CD4-positive, alpha-beta T cell treated with Interleukin-21 for 1 hour (primary cell): ENCODE measurements at places on chromosomes 6 and 20.

DNA sequence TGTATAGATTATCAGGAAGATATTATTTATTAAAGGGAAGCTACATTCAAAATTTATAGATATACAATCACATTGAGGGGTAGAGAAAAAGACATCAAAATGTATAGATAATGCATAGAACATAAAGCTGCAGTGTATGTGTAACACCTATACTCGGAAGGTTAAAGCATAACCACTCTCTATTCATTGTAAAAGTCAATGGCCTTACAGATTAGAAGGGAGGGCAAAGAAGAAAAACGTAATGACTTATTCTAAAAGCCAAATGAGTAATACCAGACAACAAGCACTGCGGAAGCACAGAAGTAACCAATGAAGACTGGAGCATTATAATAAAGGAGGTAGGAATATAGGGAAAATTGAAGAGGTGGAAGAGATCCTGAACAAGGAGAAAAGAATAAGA, 11.3 kb downstream of the HBS1L start:
- no peak for DNase-seq

- DNase-seq, result no peak
Observed at GRCh38 chr6:6331393-6331792, 10.9 kb upstream of the F13A1 start.

DNA sequence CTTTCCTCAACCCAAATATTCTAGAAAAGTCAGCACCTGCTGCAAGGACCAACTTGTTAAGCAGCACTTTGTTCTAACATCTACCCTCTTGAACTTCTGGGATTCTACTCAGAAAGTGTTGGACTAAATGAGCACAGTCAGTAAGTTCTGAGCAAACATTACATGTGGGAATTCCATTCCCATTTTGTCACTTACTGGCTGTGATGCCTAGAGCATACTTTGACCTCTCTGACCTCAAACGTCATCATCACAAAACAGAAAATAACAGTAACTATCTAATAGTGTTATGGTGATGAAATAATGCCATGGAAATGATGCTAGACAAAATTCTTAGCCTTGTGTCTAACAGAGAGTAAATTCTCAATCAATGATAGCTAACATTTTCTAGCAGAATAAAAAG, 829.4 kb downstream of the EPHA7 start:
- no peak for DNase-seq

GRCh38 chr6:129351807-129352206, 358.2 kb downstream of the ARHGAP18 start:
- no peak for DNase-seq

- no peak for DNase-seq
Observed at GRCh38 chr20:44166008-44166407, 21.0 kb downstream of the JPH2 start.

GRCh38 chr20:36337886-36338285, 31.7 kb downstream of the DLGAP4 start:
- no peak for DNase-seq

- DNase-seq, result peak; percentile 2
Observed at GRCh38 chr6:14957355-14958059, 288.4 kb upstream of the JARID2 start.

DNA sequence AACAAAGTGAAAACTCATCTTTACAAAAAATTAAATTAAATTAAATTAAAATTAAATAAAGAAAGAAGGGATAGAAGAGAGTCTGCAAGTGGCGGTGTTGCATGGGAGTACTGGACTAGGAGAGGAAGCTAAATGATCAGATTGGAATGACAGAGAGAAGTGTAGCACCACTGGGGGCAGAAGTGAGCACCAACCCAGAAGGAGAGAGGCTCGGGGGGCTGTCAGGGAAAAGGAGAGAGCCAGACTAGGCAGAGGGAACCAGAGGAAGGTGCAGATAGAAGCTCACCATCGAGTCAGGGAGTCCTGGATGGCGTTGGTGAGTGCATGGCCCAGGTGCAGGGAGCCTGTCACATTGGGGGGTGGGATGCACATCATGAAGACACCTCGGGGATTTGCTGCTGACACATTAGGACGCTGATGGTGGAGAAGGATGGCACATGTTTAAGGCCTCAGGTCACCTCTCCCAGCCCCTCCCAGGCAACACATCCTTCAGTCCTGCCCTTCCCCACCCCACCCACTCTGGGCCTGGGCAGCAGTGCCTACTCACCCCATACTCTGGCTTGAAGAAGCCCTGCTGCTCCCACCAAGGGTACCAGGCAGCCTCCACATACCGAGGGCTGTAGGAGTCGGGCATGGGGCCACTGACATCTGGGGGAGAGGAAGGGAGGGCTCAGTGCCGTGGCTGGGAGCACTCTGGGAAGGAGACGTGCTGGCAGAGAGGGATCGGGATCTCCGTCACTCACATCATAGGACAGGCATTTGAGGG, 4.0 kb downstream of the VARS1 start:
- DNase-seq, result peak; percentile 38

DNA sequence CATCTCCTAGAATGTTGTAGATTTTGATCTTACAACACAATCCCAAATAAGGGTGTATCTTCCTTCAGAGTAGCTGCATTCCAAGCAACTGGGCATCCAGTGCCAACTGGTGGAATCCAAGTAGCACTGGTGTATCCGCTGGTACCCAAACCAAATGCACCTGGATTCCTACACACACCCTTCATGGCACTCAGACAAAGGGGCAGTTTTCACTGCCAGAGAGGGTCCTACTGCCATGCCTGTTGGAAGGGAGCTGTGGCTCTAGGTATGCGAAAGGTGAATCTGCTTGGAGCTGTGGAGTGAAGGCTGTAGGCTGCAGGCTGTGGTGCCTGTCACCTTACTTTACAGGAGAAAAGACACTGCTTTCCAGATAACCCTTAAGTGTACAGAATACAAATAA, 17.0 kb upstream of the CLDN20 start:
- no peak for DNase-seq

GRCh38 chr6:49551078-49551865, 804 bp downstream of the C6orf141 start:
- no peak for DNase-seq

- DNase-seq, result no peak
Observed at GRCh38 chr20:2729791-2730190, 37.2 kb downstream of the EBF4 start.

DNA sequence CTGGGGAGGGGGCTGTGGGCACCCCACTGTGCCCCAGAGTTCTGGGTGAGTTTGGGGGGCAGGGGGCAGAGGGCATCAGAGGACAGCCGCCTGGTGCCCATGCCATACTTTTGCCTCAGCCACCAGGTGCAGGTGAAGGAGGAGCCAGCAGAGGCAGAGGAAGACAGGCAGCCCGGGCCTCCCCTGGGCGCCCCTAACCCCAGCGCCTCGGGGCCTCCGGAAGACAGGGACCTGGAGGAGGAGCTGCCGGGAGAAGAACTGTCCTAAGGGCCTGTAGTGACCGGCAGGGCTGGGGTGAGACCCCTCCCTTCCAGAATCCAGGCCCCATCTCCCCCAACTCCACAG, 39.6 kb upstream of the MDFI start:
- no peak for DNase-seq

DNA sequence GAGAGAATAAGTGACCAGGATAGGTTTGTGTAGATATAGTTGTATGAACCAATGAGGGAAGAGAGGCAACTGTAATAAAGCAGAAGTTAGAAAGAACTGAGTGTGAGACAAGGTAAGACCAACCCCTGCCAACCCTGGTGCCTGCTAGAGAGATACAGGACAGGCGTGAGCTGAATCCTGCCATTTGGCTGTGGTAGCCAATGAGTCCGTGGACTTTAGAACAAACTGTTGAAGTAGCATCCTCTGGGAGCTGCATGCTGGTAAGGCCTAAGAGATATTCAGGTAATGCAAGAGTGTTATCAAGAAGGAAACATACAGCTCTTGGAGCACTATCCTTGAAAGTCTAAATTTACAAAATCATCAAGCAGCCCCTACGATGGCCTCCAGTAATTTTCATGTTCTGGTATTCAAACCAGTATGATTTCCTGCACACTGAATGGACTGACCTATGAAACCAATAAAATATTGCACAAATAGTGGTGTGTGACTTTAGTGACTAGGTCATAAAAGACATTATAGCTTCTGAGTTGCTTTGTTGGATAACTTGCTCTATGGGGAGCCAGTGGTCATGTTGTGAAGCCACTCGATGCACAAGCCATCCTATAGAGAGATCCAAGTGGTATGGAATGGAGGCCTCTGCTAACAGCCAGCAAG, 24.0 kb downstream of the BTBD3 start:
- no peak for DNase-seq

DNA sequence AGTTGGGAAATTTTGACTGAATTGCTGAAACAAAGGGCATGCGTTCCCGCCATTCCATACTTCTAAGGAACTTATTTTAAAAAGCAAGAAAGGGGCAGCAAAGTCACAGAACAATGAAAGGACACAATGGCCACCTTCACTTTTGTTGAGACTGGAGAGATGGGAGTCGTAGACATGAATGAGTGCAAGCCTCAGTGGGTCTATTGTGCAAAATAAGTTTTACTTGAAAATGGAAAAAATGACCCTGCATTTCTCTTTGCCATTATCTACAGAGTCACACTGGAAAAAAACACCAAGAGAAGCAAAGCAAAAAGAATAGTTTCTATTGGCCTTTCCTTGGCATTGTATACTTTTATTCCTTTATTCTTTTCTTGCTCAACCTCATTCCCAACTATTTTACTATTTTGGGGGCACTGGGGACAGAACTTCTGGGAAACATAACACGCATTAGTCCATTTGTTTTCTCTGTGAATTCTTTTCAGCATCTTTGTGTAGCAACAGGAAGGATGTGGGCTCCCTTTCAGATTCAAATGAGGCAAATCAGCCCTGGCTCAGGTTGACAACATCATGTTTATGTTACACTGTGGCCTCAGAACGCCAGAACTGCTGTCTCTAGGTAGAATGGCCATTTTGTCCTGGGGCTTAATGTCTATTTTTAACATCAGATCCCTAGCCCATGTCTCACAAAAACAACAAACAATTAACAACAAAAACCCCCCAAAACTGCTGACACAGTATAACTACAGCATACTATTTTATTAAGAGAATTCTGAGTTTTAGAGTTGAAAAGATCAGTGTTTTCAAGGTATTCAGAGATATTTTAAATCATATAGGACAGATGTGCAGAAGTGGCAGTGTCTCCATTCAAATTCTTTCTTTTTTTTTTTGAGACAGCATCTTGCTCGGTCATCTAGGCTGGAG, 122.2 kb downstream of the FYN start:
- DNase-seq, result peak; percentile 87

DNA sequence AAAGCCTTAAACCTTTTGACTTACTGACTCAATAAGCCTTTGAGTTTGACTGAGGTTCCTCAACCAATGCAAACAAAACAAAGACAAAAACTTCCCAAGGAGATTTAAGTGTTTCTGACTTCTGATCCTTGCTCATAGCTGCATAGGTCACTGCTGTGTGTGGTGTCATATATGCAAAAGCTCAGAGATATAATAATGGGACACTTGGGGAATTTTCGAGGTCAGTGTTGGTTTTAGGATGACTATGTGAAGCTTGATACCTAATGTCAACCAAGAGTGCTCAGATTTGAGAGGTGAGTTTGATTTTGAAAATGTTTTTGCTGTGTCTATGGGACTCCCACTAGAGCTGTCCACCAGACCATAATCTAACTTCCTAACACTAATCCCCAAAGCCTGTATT, 26.2 kb downstream of the ZKSCAN8 start:
- DNase-seq, result no peak

GRCh38 chr6:114024746-114025145, 53.8 kb upstream of the HDAC2 start:
- DNase-seq, result no peak

DNA sequence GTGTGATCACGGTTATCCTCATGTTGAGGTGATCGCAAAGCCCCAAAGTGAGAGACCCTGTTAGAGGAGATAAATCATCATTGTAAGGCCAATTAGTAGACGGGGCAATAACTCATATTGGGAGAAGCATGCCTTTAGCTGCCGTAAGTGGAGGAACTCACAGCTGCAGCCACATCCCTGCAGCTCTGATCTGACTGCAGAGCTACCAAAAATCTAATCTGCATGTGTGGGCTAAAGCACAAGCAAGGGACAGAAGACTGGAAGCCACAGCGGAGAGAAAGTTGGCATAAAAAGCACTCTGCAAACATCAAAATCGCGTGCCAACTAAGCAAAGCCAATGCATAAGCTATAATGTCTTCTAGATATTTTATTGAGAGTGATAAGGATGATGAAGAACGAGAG, 79.8 kb downstream of the TBC1D7 start:
- no peak for DNase-seq
